ENCODE measurements at places on chromosomes 12 and 14.
A peak's percentile ranks its signal among the peaks of the same experiment; 100 is the strongest.

DNA sequence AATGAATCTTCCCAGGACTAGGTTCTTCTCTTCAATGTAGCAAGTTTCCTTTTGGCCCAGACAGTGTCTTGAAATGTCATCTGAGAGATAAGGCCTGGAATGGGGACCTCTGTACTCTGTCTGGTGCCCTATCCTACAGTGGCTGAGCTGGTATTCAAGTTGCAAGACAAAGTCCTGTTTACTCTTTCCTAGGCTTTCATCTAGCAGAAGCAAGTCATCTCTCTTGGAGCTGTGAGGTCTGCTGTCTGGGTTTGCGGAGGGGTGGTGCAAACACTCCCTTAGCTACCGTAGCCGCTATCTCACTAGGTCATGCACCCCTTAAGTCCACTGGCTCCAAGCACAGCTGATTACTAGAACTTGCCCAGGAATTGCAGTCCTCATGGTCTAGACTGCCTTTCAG lies 149.7 kb upstream of the SLC16A7 start:
- DNase-seq = no peak

GRCh38 chr12:111841236-111841749 lies 735 bp upstream of the MAPKAPK5 start:
- DNase-seq = no peak

- DNase-seq = no peak
These were observed 16.7 kb downstream of the STK38L start for GRCh38 chr12:27260746-27261145.

DNA sequence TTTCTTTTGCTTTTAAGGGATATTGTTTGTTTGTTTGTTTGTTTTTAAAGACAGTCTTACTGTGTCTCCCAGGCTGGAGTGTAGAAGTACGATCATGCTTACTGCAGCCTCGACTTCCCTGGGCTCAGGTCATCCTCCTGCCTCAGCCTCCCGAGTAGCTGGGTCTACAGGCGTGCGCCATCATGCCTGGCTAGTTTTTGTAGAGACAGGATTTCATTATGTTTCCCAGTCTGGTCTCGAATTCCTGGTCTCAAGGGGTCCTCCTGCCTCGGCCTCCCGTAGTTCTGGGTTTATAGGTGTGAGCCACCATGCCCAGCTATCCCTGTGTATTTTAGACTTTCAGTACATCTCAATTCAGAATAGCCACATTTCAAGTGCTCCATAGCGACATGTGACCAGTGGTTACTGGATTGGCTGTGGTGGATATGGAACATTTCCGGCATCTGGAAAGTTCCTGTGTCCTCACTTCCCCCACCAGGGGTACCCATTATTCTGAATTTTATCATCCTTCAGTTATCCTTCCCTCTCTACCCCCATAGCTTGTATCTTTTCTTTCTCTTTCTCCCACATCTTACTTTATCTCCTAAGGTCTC lies 61.1 kb downstream of the HRK start:
- no peak for DNase-seq

DNA sequence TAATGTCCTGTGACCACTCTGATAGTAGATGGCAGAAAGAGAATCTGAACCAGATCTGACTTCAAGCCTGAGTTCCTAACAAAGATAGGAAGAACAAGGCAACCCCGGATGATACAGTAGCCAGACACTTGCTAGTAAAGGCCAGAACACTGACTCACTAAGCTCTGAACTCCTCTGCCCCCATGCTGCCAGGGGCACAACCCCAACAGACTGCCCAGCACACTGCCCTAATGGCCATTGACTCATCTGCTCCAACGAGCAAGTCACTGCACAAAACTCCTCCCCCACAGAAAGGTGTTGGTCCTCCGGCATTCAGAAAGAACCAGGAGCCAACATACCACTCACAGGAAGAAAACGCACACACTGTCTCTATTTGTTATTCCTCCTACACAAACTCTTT lies 179.6 kb upstream of the NUDT4 start:
- no peak for DNase-seq

GRCh38 chr12:98758331-98758730 lies 113.2 kb downstream of the APAF1 start:
- no peak for DNase-seq

DNA sequence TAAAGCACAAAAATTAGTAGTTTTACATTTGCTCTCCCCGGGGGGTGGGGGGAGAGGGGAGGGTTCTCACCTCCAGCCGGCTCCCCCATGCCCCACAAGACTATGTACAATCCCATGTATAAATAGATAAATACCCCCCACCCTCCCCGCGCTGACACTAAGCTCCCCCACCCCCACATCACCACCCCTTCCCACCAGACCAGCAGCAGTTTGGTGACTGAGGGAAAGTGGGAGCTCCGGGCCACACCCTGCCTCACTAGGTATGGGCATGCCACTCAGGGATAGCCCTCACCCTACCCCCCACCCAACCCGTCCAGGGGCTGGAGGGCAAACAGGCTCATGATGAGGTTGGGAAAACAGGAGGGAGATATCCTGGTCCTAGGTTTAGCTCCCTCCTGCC lies 1.9 kb upstream of the PRKAG1 start:
- DNase-seq = no peak

DNA sequence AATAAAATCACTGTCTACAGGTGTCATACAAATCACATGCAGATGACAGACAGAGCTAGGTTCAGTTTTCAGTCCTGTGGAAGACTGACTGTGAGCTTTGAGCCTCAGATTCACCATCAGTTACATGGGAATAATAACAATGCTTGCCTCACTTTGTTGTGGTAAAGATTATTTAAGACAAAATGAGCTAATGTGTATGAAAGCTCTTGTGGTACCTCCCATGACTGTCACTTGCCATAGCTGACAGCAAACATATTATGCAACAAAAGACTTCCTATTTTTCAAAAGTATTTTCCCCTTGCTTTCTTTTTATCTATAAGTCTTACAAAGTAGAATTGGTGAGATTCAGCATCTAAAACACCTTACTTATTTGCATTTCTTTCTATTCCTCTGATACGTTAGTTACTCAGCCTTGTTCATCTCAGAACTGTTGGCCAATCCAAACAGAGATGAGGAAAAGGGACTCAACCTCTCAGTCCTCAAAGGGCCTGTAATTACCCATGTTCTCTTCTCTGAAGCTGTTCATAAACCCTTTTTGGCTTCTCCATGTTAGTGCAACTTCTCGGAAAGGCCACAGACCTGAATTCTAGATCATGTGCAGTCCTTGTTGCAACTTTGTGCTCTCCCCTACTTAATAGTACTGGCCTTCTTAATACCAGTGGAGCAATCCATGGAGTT lies 8.8 kb upstream of the DDHD1 start:
- DNase-seq = no peak

GRCh38 chr14:104477666-104478380 lies 101.7 kb upstream of the C14orf180 start:
- no peak for DNase-seq

GRCh38 chr12:114476159-114476558 lies 70.2 kb upstream of the TBX5 start:
- no peak for DNase-seq

DNA sequence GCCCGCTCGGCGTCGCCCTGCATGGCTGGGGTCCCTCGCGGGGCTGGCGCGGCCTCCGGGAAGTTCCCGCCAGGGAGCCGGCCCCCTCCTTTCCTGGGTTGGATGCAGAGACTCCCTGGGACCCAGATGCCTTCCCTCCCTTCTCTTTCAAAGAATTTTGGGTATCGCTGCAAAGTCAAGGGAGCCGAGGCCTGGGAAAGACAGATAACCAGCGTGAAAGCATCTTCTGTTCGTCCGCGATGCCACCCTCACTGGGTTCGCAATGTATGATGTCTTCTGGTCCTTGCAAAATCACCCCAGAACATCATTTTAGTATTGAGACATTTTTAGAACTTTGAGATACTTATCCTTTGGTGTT lies 451 bp downstream of the IRAK3 start:
- no peak for DNase-seq

- DNase-seq = peak; percentile 52
These were observed 4.7 kb downstream of the NAB2 start for GRCh38 chr12:57093415-57094207.

DNA sequence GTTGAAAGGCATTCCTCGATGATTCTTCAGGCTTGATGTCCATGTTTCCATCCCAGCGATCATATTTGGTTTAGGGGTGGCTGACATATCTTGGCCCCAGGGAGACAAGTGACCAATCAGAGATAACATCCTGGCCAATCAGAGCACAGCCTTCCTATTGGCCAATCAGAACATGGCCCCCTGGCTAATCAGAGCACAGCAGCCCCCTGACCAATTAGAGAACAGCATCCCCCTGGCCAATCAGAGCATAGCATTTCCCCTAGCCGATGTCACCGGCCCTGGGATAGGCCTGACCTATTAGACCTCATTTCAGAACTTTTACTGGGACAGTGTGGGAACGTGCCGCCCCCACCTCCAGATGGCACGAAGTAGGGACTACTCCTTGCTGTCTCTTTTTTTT lies 182.2 kb downstream of the AACS start:
- no peak for DNase-seq

DNA sequence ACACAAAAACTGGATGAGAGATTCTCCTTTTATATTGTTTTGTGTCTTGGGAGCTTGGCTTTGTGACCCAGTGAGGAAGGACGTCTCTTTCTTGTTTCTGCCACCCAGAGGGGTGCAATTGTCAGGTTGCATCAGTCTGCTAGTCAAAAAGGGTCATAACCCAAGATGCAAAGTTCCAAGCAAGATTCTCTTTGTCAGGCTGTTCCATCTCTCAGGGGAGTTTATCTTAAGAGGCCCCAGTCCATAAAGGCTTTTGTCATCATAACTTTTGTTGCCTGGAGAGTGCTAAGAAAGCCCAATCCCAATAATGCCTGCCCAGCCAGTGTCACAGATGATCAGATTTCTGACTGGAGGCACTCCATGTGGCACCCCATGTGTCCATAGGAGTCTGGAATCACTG lies 444.9 kb downstream of the TRHDE start:
- no peak for DNase-seq

DNA sequence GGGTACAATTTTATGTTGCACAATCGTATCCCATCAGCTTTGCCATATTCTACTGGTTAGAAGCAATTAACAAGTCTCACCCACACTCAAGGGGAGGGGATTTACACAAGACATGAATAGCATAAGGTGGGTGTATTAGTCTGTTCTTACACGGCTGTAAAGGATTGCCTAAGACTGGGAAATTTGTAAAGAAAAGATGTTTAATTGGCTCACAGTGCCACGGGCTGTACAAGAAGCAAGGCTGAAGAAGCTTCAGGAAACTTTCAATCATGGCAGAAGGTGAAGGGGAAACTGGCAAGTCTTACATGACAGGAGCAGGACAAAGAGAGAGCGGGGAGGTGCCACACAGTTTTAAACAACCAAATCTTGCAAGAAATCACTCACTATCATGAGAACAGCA lies 231.8 kb upstream of the AMIGO2 start:
- no peak for DNase-seq

DNA sequence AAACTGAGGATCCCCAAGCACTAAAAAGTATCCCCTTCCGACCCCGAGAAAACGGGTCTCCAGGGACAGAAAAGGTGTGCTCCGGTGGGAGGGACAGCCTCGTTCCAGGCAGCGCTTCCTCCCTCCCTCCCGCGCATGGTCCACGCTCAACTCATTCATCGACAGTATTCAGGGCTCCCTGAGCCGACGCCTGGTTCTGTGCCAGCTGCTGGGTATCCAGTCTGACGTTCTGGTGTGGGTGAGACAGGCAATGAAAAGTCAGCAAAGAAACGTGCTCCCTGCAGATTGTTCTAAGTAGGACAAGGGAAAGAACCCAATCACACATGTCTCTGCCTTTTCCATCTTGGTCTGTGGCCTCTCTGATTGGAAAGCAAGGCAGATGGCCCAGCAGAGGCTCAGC lies 19.6 kb upstream of the SMOC1 start:
- no peak for DNase-seq

DNA sequence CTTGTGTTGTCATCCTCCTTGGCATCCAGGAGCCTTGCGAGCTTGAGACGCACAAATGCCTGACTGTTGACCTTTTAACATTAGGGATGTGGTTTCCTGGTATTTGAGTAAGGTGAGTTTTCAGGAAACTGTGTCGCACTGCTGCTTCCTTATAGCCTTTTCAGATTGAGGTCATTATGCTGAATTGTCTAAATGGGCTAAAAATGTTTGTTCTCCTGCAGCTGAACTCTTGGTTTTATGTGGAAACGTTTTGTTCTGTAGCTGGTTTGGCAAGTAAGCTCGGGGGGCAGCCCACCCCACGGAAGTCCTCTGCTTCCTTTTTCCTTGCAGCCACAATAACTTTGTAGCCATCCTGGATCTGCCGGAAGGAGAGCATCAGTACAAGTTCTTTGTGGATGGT lies 5.7 kb downstream of the PRKAB1 start:
- no peak for DNase-seq

DNA sequence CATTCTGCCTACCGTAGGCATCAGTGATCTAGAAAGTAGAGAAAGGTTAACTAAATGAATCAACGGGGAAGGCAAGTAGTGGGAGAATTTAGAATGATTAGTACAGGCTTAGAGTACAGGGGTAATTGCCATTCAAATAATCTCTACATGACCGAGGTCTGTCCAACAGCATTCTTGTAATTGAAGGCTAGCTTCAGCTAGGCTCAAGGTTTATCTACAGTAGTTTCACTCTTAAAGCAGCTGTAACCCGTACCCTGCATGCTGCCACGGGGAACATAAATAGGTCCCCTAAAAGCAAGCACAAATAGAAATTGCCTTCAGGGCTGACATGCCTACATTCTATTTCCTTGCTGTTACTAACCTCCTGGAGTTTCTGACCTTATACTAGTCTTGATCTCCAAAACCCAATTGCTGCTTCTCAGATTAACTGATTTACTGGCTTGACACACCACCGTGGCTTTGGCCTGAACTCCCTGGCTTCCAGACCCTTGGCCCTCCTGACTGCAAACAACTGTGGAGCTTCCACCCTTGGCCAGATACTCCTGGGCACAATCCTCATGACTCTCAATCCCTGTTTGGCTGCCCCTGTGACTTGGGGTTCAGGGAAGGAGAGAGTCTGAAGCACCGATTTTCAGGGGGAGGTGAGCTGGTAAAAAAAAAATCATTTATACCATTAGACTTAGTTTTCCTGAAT lies 242.1 kb upstream of the FOXN3 start:
- no peak for DNase-seq

GRCh38 chr12:115697340-115697739 lies 580.2 kb downstream of the MED13L start:
- DNase-seq = no peak

DNA sequence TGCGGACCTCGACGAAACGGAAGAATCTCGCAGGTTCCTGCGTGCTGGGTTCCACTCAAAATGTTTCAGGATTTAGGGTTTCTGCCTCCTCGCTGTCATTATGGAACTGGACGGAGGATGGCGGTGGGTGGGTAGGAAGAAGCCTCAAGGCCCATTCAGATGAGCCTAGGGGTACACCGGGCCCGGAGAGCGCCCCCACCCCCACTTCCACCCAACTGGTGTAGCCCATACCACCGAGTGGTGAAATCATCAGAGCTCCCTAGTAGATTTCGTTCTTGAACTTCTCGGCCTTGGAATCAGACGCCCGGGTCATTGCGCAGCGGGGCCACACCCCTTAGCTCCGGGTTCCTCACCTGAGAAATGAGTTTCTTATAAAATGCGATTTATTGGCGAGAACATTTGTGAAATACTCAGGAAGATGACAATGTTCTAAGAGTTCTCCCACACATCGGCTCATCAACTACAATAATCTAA lies 13.3 kb upstream of the TBX3 start:
- no peak for DNase-seq
